ENCODE measurements at places on chromosomes 12 and 14.

- no peak for DNase-seq
These were observed 6.2 kb upstream of the COL2A1 start for GRCh38 chr12:48010366-48010970.

GRCh38 chr12:68478516-68479260 lies 132.0 kb upstream of the RAP1B start:
- DNase-seq = no peak

GRCh38 chr14:21053184-21054122 lies 4.2 kb upstream of the RNASE8 start:
- no peak for DNase-seq

DNA sequence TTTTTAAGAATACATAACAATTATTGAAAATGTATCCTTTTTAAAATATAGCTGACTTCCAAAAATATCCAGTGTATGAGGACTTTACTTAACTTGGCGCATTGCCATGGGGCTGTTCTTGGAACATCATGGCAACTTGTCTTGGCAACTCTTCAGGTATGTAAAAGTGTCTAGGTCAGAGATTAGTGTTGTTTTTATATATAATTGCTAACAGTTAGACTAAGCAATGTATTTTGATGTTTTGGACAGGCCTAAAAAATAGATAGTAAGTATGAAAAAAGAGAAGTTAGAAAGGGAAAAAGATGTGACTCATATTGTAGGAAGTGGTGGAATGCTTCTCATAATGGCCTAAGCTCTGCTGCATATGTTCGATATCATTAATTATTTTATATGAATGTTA lies 70.9 kb downstream of the MON2 start:
- DNase-seq = peak; percentile 24

- DNase-seq = no peak
These were observed 51.0 kb upstream of the RIN3 start for GRCh38 chr14:92462568-92462967.

DNA sequence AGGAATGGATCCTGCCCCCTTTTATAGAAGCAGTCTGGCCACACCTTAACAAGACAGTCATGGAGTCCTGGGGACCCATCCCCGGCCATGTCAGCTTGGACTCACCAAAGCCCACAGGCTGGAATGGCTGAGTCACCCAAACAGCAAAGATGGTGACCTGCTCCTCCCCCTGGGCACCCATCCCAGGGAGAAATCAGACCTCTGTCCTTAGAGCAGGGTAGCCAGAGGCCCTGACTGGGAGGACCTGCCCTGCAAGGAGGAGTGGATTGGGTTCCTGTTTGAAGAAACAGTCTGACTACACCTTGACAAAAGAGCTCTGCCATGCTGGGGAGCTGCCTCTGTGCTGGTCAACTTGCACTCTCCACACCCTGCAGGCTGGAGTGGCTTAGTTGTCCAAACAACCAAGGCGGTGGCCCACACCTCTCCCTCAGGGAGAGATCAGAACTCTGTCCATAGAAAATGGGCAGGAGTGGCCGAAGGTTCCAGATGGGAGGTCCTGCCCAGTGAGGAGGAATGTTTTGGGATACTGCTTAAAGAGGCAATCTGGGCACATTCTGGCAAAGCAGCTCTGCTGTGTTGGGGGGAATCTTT lies 16.6 kb downstream of the MGP start:
- DNase-seq = no peak

DNA sequence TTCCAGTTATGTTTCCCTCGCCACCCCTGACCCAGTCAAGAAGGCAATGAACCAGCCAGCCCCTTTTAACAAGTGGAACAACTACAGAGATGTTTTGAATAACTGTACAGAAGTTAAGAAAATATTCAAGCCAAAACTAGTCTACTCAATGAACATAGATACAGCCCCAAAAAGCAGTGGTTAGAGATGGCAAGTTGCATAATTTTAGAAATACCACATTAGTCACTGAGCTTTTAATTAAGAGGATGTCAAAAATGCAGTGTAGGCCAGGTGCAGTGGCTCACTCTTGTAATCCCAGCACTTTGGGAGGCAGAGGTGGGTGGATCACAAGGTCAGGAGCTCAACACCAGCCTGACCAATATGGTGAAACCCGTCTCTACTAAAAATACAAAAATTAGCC lies 27.2 kb downstream of the PROX2 start:
- DNase-seq = no peak

GRCh38 chr12:13749389-13749788 lies 232.0 kb downstream of the GRIN2B start:
- no peak for DNase-seq

DNA sequence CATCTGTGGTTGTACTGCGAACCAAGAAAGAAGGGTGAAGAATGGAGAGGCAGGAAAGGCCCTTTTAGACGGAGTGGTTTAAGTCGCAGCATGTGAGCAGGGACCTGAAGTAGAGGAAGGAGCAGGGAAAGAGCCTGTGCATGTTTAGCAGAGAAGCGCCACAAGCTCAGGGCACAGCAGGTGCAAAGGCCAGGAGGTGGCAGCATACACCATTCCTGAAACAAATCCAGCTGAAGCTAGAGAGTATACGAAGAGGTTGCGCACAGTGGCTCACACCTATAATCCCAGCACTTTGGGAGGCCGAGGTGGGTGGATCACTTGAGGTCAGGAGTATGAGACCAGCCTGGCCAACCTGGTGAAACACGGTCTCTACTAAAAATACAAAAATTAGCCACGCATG lies 49.9 kb downstream of the HELB start:
- DNase-seq = peak; percentile 2

DNA sequence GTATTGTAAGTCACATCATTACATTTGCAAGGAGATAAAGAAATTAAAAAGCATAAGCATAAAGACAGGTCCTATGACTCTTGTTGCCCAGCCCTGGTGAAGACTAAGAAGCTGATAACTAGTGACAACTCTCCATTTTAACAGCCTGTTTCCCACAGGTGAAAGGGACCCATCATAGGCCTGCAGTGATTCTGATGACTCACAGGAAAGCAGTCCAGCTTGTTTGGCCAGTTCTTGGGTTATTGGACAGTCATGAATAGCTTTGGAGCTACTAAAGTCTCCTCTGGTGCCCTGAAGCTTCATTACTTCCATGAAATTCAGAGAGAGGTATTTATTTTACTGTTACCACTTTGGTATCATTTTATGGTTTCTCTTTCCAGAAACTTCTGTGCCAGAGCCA lies 55.5 kb upstream of the DYRK2 start:
- DNase-seq = no peak

GRCh38 chr12:81835783-81836182 lies 76.6 kb upstream of the PPFIA2 start:
- DNase-seq = no peak

DNA sequence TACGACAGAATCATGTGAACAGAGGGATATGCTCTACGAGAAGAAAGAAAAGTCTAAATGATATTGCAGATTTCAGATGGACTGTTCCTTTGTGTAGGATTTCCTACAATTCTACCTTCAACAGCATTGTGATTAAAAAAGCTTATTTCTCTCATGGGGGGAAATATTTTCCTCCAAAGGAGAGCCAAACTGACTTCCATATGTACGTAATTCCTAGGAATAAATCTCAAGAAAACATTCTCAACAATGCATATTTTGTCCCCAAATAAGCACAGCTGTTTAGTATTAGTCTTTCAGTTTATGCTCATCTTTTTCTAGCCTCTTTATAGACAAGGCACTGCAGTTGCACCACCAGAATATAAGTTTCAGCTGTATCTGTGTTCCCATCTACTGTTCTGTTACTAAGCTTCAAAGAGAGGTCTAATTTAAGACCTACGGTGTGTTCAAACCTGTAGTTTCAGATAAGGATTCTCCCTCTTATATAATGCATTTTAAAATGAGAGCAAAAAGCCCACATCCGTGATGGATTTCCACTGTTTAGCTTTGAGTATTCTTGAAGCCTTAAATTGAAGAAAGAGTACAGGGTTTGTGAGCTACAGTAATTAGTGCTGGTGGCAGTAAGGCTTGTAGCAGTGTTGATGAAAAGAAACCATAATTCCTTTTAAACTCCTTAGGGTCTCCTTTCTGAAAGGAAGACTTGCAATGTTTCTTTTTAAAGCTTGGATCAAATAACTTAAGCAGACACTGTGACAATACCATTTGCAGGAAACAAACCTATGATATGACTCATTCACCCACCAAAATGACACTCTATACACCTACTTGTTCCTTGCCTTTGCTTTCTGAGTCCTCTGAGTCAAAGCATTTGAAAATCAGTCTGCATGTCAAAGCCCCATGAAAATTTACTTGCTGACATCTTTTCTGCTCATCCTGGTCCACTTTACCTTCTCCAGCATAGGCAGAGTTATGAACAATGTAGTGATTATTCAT lies 754.1 kb downstream of the NOVA1 start:
- no peak for DNase-seq

DNA sequence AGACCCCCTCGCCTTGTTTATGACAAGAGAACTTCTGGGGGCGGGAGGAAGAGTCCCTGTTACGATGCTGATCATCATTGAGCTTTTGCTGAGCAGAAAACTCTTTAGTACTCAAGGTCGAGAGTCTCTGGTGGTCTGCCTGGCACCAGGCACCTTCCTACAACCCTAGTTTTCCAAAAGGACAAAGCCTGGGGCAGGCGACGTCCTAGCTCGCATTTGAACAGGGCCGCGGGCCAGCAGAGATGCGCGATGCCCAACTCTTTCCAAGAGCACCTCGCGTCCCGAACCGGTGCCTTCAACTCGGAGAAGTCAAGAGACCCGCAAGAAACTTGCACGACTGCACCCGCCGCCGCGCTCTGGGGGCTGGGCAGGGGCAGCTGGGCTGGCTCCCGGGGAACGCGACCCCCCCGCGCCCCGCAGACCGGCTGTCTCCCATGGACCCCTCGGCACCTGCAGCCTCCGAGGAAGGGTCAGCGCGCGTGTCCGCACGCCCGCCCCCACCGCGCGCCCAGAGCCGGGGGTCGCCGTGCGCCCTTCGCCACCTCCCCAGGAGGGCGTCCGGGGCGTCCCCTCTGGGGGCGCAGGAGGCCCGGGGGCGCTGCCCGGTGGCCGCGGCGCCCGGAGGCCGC lies 377 bp upstream of the BCL7A start:
- DNase-seq = no peak

- DNase-seq = no peak
These were observed 242.0 kb upstream of the DAAM1 start for GRCh38 chr14:58946431-58946830.

DNA sequence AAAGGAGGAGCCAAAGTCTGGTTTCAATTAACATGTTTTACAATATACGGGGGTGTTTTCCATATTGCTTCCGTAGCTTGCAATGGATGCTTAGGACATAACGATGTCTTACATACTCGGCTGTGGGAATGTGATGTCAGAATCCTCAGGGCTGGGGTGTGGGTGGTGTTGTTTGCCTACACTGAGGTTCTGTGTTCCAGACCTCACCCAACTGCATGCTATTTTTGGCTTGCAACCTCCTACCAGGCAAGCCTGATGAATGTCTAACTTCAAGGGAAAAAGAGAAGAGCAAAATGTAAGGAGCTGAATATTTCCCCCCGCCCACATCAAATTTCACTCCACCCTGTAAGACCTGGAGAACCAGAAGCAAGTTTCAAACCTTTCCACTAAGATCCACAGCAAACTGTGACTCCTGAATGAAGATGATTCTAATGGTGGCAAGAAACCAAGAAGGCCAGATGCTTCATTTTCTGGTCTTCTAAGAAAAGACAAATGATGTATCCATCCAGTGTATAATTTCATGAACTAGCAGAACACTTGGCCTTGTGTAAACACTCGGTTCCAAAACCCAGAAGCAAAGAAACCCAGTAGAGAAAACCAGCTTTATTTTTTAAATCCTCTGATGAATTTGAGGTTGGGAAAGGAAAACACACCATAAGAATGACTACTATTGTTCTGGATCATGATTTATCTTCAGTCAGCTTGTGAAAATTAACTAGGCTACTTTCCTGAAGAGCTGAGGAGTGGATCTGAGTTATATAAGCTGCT lies 227.9 kb downstream of the DACT1 start:
- DNase-seq = no peak

GRCh38 chr12:96164951-96165811 lies 29.0 kb upstream of the ELK3 start:
- DNase-seq = no peak

GRCh38 chr14:73786636-73787485 lies 64.8 kb upstream of the PTGR2 start:
- no peak for DNase-seq

GRCh38 chr12:98793121-98793520 lies 148.0 kb downstream of the APAF1 start:
- DNase-seq = no peak

GRCh38 chr12:54840244-54840865 lies 14.0 kb upstream of the MUCL1 start:
- no peak for DNase-seq

- DNase-seq = peak; percentile 37
These were observed 2.3 kb downstream of the HMGA2 start for GRCh38 chr12:65826353-65827171.

DNA sequence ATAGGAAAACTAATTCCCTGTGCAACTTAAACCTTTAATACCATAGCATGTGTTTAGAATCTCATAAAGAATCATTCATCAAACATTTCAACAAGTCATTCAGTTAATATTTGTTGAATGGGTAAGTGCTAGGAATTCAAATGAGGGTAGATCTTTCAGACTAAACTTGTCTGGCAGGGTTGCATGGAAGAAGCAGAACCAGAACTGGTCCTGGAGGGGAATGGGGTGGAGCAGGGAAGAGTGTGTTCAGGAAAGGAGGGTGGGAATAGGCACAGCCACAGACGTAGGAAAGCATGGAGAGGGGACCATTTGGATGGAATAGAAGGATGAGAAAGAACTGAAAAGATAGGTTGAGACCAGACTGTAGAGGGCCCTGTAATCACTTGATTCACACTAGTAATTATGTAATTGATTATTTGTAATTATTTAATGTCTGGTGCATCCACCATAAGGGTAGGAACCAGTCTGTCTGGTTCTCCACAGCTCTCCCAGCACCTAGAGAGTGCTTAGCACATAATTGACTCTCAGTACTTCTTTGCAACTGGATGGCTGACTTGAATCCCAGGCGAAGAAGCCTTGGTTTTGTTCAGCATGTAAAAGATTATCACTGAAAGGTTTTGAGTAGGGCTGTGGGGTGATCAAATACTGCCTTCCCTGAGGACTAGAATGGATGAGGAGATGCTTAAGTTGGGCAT lies 3.0 kb upstream of the MAP3K9 start:
- no peak for DNase-seq

DNA sequence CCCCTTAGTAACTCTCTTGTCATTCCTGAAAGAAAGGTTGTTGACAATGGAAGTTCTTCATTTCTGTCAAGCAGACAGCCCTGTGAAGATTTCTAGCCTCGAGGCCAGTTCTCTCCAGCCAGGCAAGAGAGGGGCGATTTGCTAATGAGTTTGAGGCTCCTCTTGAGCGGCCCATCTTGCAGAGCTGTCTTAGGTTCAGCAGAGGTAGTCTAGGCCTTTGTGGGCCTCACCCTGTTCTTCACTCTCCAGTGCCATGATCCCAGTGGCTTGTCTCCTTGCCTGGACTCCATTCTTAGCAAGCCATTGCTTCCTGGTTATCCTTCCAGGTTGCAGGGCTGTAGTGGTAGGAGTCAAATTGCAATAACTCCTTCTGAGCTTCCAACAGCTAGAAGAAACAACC lies 9.7 kb downstream of the TPH2 start:
- DNase-seq = no peak

- DNase-seq = no peak
These were observed 115.6 kb downstream of the CALM1 start for GRCh38 chr14:90512329-90512991.
